ENCODE measurements at places on chromosomes 1 and 21. TPM values are rescaled to one million over a fixed set of nuclear protein-coding genes. Genes with fewer than 3 reads are reported as not detected.

DNA sequence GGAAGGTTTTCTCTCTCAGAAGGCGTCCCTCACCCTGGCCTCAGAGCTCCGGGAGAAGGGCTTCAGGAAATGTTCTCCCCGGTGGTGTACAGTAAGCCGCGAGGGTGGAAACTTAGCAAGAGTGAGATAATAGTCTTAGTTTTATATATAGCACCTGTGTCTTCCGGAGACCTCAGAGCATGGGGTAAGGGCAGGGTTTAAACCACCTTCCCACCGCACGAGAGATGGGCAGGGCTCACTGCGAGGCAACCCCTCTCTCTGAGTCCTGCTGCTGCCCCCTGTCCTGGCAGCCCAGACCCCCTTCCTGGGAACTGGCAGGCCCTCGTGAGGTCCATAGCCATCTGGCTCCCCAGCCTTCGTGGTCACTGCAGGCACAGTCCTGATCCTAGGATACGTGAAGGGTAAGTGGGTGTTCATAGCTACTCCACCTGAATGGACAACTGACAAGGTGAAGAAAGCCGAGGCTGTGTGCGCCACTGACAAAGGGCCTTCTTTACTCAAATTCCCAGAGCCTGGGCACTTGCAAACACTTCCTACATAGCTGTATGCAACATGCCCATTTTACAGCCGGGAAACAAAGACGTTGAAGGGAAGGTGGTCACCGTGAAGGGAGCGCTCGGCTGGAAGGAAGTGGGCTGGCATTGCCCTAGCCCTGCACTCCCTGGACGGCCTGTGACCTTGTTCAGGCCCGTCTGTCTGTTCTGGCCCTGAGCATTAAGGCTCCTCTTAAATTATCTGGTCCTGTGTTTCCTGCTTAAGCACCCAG is 26.9 kb downstream of the ITPKB start:
- DNase-seq = no peak

BRINP2 gene
- 20.6 TPM for total RNA-seq

HPCA gene
- 3.7 TPM for total RNA-seq

- no peak for DNase-seq
Observed at GRCh38 chr1:98001764-98002163, 80.9 kb upstream of the DPYD start.

- no peak for DNase-seq
Observed at GRCh38 chr1:28078262-28078661, 10.1 kb downstream of the EYA3 start.

DNA sequence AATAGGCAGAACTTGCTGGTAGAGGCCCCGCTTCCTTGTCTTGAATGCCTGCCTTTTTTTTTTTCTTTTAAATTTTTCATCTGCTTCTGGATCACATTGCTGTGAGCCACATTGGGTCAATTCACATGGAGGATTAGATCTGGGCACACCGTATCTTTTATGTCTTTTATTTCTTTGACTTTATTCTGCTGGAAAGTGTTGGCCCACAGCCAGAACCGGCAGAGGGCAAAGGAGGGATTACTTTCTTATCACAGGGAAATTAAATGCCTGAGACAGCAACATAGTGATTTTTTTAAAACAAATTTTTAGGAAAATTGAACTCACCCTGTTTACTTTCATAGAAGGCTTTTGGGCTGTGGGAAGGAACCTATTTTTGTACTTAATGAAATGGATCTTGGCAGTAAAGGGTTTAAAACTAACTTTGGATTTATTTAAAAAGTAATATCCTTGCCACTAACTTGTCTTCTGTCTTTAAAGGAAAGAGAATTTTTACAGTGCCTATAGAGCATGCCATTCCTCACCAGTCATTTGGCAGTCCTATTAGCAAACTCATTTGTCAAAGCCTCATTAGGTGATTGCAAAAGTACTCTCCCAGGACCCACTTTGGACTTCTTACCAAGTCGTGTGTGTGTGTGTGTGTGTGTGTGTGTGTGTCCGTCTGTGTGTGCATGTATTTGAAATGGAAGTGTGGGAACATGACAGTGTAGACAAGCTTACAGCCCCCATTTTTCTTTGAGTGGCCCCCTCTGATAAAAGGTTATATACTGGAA is 68.4 kb downstream of the ST6GALNAC3 start:
- DNase-seq = no peak

DMRTA2 gene
- 0.12 TPM for total RNA-seq

DTL gene
- total RNA-seq = 13.6 TPM

DNA sequence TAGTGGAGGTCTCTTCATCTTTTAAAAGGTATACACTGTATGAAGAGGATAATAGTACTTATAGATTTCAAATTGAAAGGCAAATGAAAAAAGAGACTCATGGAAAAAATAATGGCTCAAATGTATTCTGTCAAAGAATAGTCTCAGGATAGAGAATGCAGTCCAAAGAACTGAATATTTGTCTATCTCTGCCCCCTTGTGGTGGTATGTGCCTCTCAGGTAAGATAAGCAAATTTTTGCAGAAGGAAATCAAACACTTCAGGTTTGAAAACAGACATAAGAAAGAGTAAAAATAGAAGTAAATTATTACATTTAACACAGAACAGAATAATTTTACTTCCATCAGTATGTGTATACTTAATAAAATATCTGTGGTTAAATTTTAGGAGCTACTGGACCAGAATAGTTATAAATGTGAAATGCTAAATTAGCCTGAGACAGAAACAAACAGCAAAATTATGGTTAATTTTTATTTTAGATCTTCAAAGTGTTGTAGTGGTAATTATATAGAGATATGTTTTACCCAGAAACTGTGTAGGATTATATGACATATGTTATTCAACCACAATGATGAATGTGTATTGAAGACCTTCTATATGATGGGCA is 164.4 kb upstream of the PALMD start:
- DNase-seq = peak; percentile 83

GRCh38 chr1:200934676-200935245 is 40.1 kb downstream of the INAVA start:
- DNase-seq = no peak

Data from cardiac muscle cell (in vitro differentiated cells and primary cell).